ENCODE measurements at places on chromosomes 6 and 20.
A peak's percentile ranks its signal among the peaks of the same experiment; 100 is the strongest.

DNA sequence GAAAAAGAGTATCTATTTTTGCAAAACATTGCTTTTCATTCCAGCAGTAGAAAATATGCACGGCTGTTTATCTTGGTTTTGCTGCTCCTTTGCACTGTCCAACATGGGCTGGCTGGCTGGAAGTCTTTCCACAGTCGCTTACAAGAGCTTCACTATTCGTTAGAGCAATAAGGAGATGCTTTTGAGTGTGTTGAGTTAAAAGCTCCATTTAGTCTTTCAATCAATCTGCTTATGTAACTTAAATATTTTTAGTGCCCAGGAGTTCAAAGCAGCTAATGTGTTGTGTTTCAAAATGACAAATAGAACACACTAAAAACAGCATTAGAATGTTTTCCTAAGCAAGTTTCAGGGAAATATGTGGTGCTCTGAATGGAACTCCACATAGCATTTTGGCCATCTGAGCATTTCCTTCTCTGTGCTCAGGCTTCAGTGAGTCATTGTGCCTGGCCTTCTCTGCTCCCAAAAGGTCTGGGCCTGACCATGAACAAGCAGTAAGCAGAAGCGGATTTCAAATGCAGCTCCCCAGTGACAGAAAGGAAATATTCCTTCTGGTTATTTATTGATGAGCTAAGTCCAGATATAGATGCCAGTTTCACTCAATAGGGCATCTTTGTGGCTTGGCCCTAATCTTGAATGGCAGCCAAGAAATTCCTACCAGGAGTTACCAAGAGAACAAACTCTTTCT lies 580.3 kb downstream of the TENT5A start:
- DNase-seq: no peak

DNA sequence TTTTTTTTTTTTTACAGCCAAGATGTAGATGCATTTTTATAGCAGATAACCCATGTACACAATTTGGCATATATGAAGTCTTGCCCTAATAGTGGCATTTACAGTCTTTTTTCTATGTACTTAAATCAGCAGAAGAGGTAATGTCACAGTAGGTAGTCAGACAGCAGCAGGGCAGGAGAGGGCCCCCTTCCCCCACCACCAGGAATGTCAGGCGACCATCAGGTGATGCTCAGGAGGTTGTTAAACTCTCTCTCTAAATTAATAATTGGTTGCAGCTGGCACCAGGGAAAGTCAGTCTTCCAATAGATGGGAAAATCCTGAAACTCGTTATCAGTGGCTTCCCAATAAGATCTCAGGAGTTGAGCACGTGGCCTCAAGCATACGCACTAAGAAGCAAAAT lies 188.0 kb upstream of the ADGRB3 start:
- no peak for DNase-seq

- DNase-seq: no peak
Observed at GRCh38 chr6:129777371-129777770, 67.4 kb upstream of the ARHGAP18 start.

GRCh38 chr6:115570331-115570730 lies 490.4 kb downstream of the FRK start:
- no peak for DNase-seq

- DNase-seq: no peak
Observed at GRCh38 chr6:125157280-125157679, 3.7 kb downstream of the TPD52L1 start.

DNA sequence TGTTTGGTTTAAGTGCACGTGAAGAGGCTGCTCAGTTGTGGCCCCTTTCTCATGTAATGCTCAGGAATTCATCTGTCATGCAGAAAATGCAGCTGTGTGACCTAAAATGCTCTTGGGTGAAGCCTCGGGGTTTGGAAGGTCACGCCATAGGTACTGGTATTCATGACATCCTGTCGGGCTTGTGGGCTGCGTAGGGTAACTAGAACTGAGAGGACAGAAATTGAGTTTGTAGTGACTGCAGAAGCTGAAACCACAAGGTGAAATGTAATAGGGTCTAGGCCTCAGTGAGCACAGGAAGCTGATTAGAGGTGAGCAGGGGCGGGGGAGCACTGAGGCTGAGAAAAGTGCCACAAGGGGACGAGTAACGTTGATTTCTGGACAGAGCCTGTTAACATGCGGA lies 128.8 kb downstream of the SOBP start:
- DNase-seq: no peak

DNA sequence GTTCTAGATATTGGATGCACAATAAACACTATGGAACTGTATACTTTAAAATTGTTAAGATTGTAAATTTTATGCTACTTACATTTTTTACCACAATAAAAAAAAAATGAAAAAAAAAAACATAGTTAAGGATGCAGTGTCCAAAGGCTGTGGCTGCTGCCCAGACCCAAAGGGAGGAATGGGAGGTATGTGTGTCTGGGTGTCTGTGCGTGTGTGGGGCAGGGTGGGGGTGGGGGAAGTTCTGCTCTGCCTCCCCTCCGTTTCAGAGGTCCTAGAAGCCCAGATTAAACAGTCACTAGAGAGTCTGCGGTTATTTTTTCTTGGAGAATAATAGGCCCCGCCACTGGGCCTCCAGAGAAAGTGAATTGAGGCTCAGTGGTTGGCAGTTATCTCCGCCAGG lies 136.4 kb upstream of the ARMC2 start:
- no peak for DNase-seq

- no peak for DNase-seq
Observed at GRCh38 chr6:167402195-167402686, 77.4 kb downstream of the TTLL2 start.

GRCh38 chr6:17015551-17016381 lies 86.1 kb upstream of the STMND1 start:
- no peak for DNase-seq

GRCh38 chr20:62088258-62089127 lies 22.8 kb upstream of the TAF4 start:
- no peak for DNase-seq

DNA sequence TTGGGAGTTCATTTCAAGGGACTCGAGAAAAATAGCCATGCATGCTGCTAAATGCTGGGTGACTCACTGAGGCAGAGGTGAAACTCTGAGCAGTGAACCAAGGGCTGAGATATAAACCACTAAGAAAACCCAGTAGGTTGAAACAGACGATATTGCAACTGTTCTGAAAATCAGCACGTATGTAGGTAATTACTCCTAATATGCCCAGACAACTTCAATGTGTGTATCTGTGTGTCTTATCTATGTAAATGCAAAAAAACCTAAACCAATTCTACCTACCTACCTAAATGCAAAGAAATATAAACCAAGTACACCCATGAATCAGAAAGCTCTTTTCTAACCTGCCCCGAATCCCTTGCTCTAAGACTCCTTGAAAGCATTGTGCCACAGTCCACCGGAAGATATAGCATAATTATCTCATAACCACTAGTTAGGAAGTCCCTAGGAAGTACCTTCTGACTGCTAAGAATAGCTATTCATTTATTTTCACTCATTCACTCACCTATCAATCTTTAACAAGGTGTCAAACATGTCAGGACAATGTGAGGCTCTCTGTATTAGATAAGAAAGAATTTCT lies 458.7 kb upstream of the RUNX2 start:
- DNase-seq: no peak

- no peak for DNase-seq
Observed at GRCh38 chr20:33027769-33028751, 3.4 kb upstream of the BPIFB6 start.

GRCh38 chr20:21342656-21343345 lies 39.7 kb downstream of the XRN2 start:
- no peak for DNase-seq

DNA sequence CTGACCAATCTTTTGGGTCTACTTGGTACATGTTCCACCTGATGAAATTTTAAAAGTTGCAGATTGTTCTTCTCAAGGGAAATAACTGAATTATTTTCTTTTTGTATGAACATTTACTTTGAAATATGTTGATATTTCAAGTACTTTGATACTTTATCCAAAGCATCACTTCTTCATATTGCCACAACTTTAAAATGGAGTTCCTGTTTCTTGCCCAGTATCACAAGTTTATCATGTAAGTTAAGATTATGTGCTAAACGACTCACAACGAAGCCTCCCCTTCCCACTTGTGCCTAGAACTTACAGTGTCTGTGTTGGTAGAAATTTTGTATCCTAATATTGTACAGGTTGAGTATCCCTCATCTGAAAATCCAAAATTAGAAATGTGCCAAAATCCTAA lies 108.4 kb downstream of the ARID1B start:
- DNase-seq: no peak

DNA sequence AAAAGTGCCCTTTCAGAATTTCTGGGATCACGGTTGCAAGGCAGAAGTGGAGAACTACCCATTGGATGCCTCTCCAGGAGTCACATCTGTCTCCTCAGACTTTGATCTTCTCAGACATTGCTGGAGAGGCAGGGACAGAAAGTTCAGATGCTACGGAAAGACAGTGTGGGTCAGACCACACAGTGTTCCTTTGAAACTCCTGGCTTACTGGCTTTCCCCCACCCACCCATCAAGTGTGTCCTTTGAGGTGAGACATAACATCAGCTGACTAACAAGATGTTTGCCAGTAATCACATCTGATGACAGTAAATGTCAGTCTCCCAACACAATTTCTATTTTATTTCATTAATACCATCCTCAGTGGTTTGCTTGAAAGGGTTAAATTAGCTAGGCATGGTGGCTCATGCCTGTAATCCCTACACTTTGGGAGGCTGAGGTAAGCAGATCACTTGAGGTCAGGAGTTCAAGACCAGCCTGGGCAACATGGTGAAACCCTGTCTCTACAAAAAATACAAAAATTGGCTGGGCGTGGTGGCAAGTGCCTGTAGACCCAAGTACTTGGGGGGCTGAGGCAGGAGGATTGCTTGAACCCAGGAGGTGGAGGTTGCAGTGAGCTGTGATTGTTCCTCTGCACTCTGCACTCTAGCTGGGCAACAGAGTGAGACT lies 67.2 kb upstream of the SNX9 start:
- no peak for DNase-seq

- DNase-seq: peak; percentile 88
Observed at GRCh38 chr6:39166189-39166911, 51.4 kb upstream of the SAYSD1 start.

DNA sequence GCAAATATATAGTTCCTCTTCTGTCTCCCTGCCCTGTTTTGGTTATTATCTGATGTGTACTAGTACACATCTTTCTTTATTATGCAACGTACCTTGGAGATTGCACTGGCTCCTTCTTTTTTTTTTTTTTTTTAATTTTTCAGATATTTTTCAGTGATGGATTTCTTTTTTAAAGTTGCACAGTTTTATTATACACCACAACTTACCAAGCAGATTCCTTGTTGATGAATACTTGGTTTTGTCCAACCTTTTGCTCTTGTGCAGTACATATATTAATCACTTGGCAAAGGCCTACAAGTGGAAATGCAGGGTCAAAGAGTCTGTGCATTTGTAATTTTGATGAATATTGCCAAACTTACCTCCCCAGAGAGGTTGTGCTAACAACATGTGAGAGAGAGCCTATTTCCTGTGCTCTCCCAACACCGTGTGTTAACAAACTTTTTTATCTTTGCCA lies 50.1 kb upstream of the RNF24 start:
- DNase-seq: no peak

GRCh38 chr6:152821525-152821924 lies 70.9 kb downstream of the VIP start:
- no peak for DNase-seq

GRCh38 chr6:33193619-33194018 lies 1.4 kb upstream of the COL11A2 start:
- DNase-seq: no peak

DNA sequence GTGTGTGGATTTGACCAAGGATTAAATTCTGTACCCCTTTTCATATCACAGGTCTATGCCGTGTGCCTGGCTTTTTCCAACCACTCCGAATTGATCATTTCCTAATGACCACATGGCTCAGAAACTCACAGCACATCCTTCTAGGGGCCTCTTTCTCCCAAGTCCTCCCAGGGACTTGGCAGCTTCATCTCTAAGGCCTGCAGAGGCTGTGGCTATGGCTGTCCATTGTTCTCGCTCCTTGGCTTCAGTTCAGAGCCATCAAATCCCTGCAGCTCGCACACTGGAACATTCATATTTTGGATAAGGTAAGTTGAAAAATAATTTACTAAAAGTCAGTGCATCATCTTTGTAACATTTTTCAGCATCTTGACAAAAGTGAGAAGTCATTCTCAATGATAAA lies 497.2 kb upstream of the CDH4 start:
- no peak for DNase-seq

DNA sequence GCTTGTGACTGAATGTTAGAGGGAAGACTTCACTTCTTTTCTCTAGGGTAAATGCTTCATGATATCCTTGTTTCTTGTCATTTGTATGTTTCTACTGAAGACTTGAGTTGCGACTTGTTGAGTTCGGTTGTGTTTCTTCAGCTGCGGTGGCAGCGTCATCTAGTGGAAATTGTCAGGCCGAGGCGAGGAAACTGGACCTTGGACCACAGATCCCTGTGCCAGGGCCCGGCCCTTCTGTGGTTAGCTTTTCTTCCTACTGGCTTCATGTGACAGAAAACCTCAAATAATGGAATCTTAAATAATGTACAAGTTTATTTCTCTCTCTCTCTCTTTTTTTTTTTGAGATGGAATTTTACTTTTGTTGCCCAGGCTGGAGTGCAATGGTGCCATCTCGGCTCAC lies 12.4 kb downstream of the MTHFD1L start:
- no peak for DNase-seq

DNA sequence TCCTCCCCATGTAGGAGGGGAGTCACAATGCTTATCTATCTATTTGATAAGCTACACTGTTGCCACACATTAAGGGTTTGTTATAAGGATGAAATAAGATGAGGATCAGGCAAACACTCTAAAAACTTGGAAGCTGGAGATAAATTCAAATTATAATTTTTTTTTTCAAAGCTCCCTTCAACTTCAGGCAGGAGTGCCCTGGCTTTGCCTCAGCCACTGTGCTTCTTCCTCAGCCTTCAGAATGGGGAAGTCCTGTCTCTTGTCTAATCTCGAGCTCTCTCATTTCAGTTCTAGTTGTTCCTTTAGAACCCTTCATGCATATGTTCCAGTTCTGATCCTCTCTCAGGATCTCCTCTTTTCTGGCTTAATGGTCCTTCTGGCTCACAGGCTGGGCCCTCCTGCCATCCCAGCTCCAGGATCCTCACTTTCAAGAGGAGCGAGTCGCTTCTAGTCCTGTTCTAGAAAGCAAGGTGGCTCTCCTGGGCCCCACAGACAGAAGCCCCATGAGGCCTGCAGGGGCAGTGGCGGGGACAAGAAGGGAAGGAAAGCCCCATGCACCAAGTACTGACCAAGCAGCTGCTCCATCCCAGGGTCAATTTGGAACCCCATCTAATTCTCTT lies 164.3 kb downstream of the VEGFA start:
- DNase-seq: no peak

DNA sequence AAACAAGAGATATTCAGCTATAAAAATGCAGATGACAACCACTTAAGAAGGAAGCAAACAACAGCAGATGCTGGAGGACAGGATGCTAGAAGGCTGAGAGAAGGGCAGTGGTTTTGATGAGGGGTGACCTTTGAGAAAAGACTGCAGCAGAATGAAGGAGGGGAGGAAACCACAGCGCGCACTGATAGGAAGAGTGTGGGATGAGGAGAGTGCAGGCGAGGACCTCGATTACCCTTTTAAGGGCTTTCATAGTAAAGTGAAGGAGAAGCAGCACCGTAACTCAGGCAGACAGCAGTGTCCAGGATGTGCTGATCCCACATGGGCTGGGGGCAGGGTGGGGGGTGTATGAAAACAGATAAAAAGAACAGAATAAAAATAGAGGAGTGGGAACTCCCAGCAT lies 19.2 kb downstream of the ZBTB2 start:
- DNase-seq: no peak

Data from D341Med (cell line).